NCI-H1417 (cell line): ENCODE measurements at places on chromosomes 1 and 21.
A peak's percentile ranks its signal among the peaks of the same experiment; 100 is the strongest.

GRCh38 chr1:206636671-206637070 is 1.3 kb downstream of the DYRK3 start:
- DNase-seq: peak; percentile 31

- DNase-seq: no peak
These were observed 8.0 kb downstream of the C1orf50 start for GRCh38 chr1:42774928-42775526.

DNA sequence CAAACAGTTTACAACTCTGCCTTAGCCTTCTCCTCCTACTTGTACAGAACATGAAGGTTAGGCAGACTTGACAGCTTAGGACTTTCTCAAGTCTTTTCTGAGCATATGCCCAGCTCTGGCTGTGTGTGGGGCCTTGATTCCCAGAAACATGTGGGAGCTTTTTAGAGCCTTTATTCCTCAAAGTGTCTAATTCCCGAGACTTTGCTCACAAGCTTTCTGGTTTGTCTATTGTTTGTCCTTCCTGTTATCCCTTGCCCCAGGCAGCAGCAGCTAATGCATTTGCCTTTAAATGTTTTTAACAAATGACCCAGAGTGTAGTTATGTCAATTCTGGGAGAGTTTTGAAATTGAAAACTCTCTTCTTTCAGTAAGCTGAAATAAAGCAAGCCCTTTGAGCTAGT is 29.2 kb downstream of the ST7L start:
- DNase-seq: no peak

DNA sequence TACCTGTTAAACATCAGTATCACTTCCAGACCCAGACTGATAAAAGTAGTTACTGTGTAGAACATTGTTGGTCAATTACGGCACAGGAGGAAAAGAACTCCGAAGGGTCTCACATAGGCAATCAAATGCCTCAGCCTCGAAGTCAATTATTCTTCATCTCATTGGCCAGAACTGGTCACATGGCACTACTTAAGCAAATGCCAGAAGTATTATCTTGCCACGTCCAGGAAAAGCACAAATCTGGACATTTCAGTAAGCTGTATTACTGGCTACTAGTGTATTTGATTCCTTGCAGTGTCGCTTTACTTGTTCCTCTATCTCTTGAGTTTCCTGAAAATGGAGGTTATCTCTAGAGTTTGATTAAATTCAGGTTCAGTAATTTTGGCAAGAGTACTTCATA is 24.4 kb downstream of the DIO1 start:
- no peak for DNase-seq

DNA sequence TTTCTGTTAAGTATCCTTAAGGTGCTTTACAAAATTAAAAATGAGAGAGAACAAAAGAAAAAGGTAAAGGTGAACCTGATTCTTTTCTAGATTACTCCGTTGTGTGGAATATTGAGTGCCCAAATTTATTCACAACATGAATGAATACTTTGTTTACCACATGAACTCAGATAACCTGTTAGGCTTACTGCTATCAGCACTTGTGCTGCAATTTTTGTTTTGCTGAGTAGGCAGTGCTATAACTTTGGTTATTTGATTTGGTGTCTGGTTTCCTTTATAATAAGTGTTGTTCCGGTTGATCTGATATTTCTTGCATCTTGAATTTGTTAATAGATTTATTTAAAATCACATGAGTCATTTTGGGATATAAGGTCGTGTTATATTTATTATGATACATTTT is 195.9 kb downstream of the NEGR1 start:
- no peak for DNase-seq

GRCh38 chr1:209506101-209506500 is 77.4 kb upstream of the CAMK1G start:
- no peak for DNase-seq

GRCh38 chr1:159955456-159955855 is 1.4 kb upstream of the SLAMF9 start:
- DNase-seq: no peak

- no peak for DNase-seq
These were observed 16.2 kb downstream of the INSRR start for GRCh38 chr1:156842618-156843300.

DNA sequence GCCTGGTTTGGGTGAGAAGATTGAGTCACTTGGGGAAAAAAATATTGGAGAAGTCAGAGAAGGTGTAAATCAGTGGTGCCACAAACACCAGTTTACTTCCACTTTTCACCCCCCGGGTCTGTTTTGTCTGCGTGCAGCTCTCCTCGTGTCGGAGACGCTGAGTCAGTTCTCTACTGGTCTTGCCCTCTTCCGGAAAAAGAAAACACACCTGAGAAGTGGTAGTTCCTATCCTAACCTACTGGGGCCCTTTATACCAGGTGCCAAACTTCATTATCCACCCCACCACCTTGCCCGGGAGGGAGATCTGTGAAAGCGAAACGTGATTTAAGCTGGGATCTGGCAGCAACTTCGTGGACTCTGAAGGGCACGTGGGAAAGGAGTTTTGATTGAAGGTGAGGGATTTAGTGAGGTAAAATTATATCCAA is 855 bp upstream of the IVNS1ABP start:
- DNase-seq: peak; percentile 68

DNA sequence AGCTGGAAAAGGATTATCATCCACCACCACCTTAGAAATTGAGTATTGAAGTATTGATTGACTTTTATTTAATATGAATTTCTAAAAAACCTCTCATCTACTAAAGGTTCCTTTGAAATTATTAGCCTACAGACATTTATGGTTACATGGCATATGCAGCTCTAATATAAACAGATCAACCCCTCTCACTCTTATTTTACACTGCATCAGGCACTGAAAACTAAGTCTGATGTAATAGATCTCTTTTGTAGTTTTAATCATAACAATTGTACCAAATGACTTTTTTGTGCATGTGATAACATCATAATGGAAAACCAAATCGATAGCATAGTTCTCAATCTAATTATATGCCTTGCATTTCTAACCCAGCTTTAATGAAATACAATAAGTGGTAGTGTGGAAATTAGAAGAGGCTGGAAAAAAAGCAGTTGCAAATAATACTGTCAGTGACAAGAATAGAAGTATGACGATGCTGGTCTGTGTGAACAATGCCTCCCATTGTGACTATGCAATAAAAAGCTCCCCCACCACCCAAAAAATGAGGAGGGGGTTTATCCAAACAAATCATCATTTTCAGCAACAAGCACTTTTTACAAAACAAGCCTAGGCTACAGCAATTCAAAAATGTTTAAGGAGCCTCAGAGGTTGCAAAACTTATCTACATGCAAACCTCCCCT is 426.5 kb upstream of the NFIA start:
- DNase-seq: no peak

DNA sequence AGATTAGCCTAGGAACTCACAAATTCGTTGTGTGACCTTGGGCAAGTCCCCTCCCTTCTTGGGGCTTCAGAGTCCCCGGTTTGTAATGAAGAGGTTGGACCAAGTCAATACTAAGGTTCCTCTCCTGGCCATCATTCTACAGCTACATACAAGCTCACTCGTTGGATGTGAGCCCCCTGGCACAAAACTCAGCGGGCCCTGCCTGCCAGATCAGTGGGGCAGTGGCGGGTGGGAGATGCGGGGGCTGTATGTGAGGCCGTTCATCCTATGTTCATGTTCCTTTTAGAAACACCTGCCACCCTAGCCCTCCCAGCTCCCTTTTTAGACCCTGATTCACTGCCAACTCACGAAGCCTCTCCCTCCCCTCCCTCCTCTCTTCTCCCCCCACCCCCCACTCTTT is 2.1 kb downstream of the DLGAP3 start:
- no peak for DNase-seq

DNA sequence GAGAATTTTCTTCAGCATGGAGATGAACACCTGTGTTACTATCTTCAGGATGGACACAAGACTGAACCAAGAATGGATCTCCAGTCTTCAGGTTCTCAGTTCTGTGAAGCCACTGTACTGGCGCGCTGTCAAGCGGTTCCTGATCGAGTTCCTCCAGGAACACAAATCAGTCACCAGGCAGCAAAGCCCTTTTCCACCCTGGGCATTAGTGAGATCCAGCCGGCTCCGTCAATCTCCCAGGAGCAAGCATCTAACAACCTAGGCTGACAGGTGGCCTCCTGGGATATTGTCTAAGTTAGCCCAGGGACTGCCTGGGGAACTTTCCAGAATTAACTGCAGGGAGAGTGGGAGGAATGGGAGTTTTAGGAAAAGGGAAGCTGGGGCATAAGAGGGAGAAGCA is 9.7 kb upstream of the IGFN1 start:
- DNase-seq: no peak

GRCh38 chr1:83113652-83114051 is 885.3 kb downstream of the TTLL7 start:
- no peak for DNase-seq

GRCh38 chr1:216535059-216535458 is 111.8 kb upstream of the USH2A start:
- DNase-seq: no peak

DNA sequence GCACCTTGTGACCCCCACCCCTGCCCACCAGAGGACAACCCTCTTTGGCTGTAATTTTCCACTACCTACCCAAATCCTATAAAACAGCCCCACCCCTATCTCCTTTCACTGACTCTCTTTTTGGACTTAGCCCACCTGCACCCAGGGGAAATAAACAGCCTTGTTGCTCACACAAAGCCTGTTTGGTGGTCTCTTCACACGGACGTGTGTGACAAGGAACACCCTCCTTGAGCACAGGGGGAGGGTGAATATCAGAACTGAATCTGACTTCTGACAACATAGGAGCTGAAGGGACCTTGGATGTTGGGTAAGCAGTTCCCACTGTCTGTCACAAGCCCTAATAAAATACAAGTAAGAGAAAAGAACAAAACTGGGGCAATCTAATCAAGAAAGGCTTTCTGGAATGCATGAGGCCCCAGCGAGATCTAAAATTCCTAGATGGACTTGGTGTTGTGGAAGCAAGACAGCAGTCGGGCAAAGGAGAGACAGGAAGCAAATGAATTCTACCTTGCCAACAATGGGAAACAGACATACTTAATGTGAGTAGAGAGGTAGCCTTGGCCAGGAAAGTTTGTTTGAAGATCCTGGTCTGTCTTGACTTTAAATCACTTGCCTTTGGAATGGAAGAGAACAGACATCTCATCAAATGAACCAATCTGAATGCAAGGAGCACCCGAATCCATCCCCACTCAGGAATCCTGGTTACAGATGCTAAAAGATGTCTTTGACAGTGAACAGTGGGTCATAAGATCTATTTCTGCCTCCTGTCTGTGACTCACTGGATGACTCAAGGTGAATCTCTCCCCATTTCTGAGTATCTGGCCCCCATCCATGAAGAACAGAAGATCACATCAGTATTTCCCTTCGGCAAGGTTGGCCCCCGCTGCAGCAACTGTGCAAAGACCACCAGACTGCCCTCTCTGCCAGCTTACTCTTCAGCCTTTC is 53.3 kb downstream of the OLFML3 start:
- no peak for DNase-seq

DNA sequence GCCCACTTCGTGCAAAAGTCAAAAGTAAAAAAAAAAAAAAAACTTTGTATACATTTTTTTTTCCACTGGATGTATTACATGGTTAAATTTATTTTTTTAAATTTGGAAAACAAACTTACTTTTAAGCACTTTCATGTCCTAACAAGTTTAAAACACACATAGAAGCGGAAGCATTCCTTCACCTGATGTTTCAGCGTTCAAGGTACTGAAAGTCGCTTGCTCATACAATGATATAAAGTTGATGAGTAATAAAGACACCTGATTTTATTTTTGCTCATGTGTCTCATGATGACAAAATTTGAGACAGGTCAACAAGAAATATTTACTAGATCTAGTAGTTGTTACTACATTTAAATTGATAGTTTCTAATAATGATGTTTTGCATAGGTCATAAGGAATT is 35.5 kb downstream of the ADAMTS1 start:
- DNase-seq: no peak

GRCh38 chr1:37817481-37817880 is 9.5 kb upstream of the YRDC start:
- DNase-seq: no peak

DNA sequence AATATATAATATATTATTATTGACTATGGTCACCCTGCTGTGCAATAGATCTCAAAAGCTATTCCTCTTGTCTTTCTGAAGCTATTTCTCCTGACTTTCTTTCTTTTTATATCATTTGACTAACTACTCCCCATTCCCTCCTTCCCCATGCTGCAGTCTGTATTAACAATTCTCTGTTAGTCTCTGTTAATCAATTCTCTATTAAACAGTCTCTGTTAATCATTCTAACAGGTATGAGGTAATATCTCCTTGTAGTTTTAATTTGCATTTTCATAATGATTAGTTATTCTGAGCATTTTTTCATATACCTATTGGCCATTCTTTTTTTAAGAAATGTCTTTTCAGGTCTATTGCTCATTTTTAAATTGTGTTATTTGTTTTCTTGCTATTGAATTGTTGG is 201.0 kb upstream of the B3GALT2 start:
- no peak for DNase-seq

- DNase-seq: no peak
These were observed 308.1 kb downstream of the CTH start for GRCh38 chr1:70719154-70719553.

- DNase-seq: no peak
These were observed 30.0 kb upstream of the RGS4 start for GRCh38 chr1:163038928-163039706.

- peak; percentile 67 for DNase-seq
These were observed 106.7 kb downstream of the SLC45A1 start for GRCh38 chr1:8424539-8425116.

DNA sequence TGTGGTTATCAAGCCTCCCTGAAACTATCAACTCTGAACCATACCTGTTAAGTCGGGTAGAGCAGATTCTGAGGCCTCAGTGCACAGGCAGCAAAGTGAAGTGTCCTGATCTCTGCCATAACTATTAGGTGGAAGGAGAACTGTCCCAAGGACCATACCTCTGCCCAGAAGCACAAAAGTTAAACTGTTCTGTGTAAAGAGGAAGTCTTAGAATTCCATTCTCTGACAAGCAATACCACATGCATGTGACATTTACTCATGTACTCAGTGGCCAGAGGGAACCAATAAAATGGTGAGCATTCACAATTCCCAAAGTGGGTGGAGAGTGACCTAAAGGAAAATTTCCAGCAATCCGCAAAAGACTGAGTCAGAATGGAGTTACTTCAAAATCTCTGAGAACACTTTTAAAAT is 61.0 kb downstream of the TOR3A start:
- no peak for DNase-seq

DNA sequence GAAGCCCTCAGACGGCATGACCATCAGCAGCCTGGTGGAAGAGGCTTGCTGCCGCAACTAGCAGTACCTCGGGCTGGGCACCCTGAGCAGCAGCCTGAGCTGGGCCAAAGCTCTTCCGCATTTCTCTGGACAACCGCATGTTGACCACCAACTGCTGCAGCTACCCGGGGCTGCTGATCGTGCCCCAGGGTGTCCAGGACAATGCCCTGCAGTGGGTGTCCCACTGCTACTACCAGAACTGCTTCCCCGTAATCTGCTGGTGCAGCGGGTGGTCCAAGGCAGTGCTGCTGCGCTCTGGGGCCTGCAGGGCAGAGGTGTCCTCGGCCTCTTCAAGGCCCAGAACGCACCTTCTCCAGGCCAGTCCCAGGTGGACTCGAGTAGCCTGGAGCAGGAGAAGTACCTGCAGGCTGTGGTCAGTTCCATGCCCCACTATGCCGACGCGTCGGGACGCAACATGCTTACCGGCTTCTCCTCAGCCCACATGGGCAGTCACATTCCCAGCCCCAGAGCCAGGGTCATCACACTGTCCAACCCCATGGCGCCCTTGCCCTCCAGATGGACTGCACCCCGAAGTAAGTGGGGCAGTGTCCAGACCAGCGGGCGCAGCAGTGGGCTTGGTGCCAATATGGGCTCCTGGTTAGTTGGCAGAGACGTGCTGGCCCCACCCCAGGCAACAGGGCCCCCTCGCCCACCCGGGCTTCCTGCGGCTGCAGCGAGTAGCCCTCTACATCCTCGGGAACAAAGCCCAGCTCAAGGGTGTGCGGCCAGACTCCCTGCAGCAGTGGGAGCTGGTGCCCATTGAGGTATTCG is 19.5 kb upstream of the NPPB start:
- DNase-seq: no peak
